GM23248 (cell line): ENCODE measurements at places on chromosomes 1 and 21.

DNA sequence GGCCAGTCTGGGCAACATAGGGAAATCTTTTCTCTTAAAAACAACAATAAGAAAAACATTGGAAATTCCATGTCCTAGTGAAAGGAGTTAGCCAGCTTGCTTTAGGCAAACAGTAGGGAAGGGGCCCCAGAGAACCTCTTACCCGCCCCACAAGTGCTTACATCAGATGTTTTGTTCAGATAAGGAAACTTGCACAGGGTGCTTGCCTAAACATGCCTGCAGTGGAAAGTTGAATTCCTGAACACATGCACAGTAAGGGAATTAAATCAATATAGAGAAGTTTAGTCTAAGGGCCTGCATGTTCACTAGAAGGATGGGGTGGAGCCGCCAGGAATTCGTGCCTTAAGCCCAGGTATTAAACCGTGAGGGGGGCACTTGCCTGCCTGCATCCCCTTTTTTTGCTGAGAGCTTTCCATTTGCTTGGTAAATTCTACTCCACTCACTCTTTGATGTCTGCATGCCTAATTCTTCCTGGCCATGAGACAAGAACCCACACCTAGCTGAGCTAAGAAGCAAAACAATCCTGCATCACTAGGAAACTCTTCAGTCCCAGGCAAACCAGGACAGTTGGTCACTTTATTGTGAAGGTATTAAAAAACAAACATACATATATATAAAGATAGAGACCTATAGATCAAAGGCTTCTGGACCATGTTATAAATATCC is 499.0 kb downstream of the SIPA1L2 start:
- no peak for DNase-seq

DNA sequence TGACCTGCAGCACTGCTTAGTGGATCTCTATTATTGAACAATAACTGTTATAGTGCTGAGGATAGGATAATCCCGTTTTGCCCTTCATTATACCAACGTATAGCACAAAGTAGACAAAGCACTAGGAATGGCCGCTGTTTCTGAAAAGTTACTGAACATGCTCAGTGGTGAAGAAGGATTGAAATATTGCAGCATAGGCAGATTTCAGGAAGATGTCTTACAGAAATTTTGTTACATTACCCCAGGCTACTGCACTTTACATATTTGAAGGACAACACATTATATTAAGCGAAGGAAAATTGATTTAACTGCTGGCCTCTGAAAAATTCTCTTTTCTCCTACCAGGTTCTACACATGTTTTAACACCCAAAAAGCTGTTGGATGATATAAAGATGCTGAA is 48.5 kb downstream of the AKNAD1 start:
- DNase-seq = no peak

- DNase-seq = no peak
These were observed 465.6 kb downstream of the CAMTA1 start for GRCh38 chr1:7250597-7251453.

DNA sequence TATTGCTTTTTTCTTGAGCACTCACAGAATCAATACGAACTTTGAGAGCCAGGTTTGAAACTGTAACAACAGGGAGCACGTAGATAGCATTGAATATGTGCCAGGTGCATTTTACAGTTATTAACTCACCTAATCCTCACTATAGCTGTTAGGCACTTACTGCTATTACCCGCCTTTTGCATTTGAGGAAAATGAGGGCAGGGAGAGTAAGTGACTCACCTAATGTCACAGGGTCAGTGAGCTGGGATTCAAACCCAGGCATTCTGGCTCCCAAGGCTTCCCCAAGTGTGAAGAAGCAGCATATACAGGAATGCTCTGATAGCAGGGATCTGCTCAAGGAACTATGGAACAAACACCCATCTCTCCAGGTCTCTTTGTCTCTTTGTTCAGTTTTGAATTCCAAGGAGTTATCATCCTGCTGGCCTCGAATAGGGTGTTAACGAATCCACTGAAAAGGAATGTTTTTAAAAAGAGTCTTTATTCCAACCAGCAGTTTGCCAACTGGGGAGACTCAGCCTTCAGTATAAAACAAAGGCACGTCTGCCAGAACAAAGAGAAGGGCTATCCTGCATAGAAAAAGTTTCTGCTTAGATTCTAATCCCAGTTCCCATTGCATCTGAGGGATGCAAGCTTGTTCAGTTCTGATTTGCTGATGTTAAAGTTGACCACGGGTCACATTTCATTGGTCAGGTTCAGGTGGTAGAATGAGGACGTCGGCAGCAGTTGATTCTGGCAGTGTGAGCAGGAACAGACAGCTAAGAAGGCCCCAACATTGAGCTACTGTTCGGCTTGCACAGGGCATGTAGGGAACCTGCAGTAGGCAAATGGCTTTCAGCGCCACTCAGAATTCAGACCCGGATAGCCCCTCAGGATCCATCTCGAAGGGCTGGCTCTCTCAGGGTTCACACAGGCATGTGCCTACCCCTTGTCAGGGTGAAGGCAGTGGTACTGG is 22.1 kb downstream of the TRIM67 start:
- DNase-seq = no peak

- peak; percentile 76 for DNase-seq
These were observed 212.8 kb downstream of the PBX1 start for GRCh38 chr1:164771619-164772361.

DNA sequence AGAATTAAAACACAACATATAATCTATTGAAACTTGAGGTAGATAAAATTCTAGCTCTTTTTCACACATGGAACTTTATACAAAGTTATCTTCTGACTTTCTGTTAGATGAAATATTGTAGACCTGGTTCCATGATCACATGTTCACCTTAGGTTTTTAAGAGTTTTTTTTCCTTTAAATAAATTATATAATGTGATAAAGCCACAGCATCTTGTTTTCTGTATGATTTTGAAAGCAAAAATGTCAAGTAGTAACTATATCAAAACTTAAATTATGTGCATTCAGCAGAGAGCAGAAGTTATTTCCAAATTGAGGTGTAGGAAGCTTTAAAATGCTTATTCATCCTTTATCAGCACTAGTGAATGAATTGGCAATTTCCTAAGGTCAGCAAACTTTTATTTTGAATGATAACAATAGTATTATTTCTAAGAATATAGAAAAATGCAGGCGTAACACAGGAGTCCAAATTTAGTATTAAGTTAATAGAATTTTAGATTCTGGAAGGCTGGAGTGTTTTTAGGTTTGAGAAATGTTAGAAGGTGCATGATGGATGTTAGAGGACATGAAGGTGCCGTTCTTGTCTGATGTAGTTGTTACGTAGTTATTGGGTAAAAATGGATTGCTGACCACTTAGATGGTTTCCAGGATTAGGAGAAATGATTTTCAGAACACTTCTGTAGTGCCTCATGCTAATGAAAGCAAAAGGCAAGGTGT is 17.5 kb downstream of the BACH1 start:
- no peak for DNase-seq

DNA sequence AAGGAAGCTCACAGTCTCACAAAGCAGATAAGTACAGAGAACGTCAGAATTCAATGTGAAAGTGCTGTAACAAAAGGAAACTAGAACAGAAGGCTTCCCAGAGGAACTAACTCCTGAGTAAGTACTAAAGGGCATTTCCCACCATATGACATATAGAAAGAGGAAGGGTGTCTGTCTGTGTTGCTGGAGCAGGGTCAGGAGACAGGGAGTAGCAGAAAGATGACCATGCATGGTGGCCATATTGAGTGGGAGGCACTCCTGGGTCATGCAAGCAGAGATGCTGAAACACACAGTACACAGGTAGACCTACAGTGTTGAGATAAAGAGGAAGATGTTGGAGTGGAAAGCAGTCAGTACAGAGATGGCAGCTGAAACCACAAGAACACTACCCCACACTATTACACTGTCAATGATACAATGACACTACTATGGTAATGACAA is 47.3 kb downstream of the SLC25A24 start:
- no peak for DNase-seq

DNA sequence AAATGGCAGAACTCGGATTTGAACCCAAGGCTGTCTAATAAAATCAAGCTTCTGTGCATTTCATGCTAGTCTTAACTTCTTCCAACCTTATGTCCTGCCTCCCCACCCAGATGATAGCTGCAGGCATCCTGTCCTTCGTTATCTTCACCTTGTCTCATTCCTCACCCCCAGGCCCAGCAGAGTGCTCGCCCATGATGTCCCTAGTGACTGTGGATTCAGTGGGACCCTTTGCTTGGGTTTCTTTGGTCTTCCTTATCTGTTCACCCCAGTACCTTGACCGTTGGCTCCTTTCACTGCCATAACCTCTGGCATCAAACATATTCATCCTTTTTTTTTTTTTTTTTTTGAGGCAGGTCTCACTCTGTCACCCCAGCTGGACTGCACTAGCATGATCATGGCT is 5.6 kb upstream of the BSDC1 start:
- DNase-seq = no peak
